ENCODE measurements at places on chromosomes 2 and 18.
A peak's percentile ranks its signal among the peaks of the same experiment; 100 is the strongest.

DNA sequence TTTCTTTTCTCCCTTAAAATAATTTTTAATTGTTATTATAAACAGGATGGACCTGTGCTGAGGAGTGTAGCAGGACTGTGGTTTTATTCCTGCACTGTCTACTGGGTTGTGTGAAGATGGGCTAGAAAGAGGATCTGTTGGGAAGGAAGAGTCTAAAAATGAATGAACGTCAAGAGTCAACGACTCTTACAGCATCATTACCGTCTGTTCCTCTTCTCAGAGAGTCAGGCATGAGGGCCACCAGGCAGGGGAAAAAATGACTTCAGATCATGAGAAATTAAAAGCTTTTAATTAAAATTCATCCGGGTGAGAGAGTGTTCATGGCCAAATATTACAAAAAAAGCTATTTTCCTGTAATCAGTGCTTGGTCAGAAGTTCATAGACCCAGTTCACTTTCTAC lies 32.6 kb downstream of the SRSF7 start:
- DNase-seq: no peak

- no peak for DNase-seq
Observed at GRCh38 chr2:180006231-180006630, 866 bp downstream of the CWC22 start.

DNA sequence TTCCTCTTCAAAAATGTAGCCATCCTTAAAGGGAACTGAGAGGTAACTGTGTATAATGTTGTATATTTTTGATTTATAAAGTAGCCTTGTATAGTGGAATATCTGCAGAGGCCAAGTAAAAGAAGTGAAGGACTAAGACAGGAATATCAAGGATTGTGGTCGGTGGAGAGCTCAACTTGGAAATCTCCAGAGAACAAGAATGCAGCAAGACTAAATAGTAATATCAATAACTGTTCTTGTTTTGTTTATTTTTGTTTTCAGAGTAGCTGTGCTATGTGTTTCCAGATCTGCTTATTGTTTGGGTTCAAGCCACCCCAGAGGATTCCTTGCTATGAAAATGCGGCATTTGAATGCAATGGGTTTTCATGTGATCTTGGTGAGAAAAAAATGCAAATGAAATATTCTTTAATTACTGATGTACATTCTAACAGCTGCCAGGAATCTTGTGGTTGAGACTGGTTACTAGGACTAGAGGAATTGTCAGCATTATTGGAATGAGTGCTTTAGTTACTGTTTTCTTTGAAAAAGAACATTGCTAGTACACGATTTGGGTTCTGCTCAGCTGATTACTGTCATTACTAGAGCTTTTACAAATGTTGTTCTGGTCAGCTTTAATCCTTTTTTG lies 25.0 kb downstream of the FASTKD2 start:
- no peak for DNase-seq

- no peak for DNase-seq
Observed at GRCh38 chr2:104574367-104574766, 279.5 kb upstream of the POU3F3 start.

DNA sequence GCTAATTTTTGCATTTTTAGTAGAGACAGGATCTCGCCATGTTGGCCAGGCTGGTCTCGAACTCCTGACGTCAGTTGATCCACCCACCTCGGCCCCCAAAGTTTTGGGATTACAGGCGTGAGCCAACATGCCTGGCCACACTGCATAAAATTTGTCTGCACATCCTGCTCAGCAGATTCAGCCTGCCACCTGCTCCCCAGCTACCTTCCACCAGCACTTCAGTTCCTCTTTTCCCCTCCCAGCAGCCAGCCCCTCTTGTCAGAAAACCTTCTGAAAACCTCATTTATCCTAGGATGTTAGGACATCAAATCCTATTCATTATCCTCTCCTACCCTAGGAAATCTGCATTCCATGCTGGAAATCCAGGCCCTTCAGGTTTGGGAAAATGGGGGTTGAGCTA lies 99.4 kb upstream of the STPG4 start:
- DNase-seq: no peak

GRCh38 chr2:231312066-231312465 lies 83.4 kb upstream of the B3GNT7 start:
- DNase-seq: no peak

- no peak for DNase-seq
Observed at GRCh38 chr18:23591011-23591410, 4.7 kb upstream of the NPC1 start.

- peak; percentile 48 for DNase-seq
Observed at GRCh38 chr2:227462462-227462951, 9.4 kb upstream of the AGFG1 start.

DNA sequence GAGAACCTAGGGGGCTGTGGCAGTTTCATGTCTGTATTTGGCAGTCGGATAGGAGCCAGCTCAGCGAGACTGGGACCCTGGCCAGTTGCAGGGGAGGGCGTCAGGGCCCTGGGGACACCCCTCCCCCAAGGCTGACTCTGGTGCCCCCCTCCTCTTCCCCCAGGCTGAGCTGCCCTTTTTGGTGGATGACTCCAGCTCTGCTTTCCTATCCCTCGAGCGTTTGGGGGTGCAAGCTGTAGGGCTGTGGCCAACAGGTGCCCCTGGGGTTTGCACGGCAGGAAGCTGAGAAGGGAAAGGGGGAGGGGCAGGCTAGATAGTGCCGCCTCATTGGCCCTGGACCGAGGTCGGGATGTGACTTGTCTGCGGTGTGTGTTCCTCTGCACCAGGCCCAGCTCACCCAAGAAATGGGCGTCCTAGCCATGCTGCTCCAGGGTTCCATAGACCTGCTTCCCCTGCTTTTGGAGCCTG lies 26.4 kb downstream of the SPEG start:
- no peak for DNase-seq

GRCh38 chr2:67997903-67998302 lies 64.9 kb downstream of the C1D start:
- DNase-seq: peak; percentile 63

DNA sequence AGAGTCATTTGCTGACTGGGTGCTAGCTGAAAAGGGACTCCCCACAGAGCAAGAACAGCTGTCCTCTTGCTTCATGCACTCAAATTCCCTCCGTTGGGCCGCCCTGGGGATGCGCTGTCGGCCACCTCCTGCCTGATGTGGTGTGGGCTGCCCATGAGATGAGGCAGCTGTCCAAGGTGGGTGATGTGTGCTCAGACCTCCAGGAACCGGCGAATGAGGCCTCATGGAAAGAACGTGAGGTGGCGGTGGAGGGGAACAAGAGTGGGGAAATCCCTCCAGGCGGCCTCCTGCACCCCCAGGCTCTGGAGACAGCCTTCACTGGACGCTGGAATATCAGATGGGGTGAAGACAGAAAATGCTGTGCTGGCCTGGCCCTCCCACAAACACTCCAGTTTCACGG lies 79.8 kb downstream of the LONRF2 start:
- DNase-seq: no peak

DNA sequence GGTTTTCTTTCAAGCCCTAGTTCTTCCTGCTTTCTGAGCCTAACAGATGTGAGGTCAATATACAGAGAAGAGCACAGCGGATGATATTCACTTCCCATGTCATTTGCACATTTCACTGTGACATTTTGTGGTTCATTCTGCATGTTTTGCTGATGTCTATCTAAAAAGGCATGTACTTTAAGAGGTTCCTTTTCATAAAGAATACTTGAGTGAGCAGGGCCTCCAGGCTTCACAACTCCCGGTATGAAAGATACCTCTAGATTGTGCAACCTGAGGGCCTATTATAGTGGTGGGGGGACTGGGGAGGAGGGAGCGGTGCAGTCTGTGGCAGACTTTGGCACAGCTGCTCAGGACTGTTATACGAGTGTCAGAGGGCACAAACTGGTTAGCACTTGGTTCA lies 54.6 kb downstream of the CPO start:
- no peak for DNase-seq

GRCh38 chr2:26805241-26805676 lies 19.4 kb downstream of the CENPA start:
- peak; percentile 98 for DNase-seq

DNA sequence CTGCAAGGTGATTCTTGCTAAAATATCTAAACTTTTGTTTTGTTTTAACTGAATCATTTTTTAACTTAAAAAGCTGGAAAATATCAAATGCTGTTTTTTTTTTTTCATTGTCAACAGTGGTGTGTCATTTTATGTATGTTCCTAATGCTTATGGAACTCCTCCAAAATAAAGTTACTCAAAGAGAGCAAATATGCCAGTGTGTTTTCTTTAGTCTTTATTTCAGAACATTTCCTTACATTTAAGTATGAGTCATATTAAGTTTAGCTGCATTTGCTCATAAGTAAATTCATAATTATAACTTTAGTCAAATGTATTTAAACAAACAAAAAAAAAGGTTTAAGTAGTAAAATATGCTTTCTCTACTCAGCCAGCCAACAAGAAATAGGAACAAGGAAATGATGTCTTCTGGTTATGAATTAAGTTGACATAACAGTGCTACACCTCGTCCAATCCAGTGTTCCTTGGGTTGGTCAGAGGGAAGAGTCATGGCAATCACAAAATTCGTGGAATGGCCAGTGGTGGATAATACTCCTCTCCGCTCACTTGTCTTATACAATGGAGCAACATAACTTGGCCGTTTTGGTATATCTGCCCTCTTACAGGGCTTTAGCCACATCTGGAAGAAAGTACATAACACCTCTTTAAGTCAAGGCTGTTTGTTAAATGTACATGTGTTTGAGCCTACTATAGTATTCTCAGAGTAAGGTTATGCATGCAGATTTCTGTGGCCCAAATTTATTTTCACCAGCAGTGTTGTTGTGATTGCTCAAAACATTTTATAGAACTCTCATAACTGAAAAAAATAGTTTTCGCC lies 80.7 kb downstream of the SLC39A10 start:
- DNase-seq: no peak

DNA sequence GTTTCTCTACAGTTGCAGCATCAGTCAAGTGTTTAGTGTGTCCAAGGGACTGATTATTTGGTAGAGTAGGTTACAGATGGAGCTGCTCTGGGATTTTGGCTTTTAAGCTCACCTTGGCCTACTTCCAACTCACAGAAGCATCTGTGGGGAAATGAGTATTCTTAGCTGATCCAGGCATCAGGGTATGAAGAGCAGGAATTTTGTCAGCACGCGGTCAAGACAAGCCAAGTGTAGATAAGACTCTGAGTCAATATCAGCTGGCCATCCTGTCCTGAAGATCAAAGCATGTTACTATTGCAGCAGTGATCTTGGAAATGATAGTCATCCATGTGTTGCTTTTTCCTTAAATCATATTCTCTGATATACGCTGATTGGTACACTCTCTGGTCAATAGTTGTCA lies 24.4 kb downstream of the SERPINB4 start:
- no peak for DNase-seq

GRCh38 chr18:5462227-5462626 lies 81.6 kb downstream of the EPB41L3 start:
- no peak for DNase-seq

DNA sequence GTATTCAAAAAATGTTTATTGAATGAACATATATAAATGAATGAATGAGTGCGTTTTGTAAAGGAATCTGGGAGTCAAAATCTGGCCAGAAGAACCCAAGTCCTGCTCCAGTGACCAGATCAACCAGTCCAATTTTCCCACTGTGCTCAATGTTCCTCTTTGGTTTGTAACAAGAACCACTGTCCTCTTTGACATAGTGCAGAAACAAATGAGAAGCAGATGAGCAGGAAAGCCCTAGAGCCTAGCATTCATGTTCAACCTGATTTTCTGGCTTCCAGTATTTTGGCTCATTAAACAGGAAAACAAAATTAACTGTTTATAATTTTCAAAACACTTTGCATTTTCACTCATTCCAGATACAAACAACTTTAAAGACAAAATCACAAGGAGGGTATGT lies 23.2 kb downstream of the FAM124B start:
- DNase-seq: no peak

- DNase-seq: no peak
Observed at GRCh38 chr18:60279391-60279790, 93.2 kb downstream of the MC4R start.

GRCh38 chr2:65554765-65555591 lies 122.6 kb upstream of the SPRED2 start:
- no peak for DNase-seq

GRCh38 chr2:30706534-30707303 lies 100.5 kb downstream of the CAPN13 start:
- peak; percentile 65 for DNase-seq

GRCh38 chr18:62033756-62034155 lies 140.9 kb upstream of the RNF152 start:
- no peak for DNase-seq

GRCh38 chr2:105760639-105761337 lies 16.1 kb downstream of the NCK2 start:
- DNase-seq: no peak

GRCh38 chr2:230160112-230160660 lies 59.6 kb downstream of the SP110 start:
- DNase-seq: peak; percentile 50

- DNase-seq: no peak
Observed at GRCh38 chr2:236964291-236964690, 121.4 kb upstream of the COPS8 start.

GRCh38 chr2:11822746-11823451 lies 76.5 kb downstream of the LPIN1 start:
- DNase-seq: peak; percentile 80

DNA sequence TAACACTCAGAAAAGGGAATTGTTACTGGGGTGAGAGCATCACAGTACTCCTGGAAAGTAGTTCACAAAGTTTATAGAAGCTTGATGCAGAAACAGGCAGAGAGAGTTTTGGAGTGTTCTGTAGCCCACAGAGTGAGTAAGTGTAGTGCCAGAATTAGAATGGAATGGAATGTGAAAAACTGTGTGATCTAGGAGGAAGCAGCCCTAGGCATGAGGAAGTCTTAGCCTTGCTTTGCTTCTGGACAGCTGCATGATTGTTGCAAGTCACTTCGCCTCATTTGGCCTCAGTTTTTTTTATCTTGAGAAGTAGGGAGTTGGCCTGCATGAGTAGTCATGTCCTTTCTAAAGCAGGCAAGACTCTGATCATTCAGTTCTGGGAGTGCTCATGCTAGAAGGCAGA lies 10.9 kb downstream of the SERPINB12 start:
- peak; percentile 98 for DNase-seq

DNA sequence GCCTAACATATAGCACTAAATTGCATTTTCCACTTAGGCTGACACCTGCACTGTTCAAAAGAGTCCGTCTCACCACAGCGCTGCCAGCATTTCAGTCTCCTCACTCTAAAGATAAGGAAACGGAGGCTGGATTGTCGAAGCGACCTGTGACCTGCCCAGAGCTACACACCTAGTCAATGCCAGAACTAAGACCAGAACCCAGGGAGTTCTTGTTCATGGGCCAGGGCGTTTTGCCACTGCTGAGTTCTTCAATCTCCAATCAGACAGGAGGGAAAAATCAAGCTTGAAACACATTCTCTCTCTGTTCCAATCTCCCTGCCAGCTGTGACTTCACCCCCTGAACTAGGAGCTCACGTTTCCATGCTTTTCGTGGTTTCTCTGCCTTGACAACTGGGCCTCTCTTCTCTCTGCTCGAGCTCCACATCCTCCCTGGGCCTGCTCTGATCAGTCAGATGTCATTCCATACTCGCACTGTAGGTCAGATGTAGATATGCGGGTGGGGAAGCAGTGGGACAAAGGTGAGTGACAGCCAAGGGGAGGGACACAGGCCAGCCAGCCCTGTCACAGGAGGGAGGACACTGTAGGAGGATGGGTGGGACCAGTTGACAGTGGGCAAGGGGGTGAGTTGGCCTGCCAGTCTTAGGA lies 221.1 kb upstream of the SMAD2 start:
- DNase-seq: no peak
